ENCODE measurements at places on chromosomes 5 and 9. TPM values are rescaled to one million over a fixed set of nuclear protein-coding genes. Genes with fewer than 3 reads are reported as not detected.

The TMEM174 gene
- total RNA-seq: not detected

The ZNF879 gene
- total RNA-seq: 3.2 TPM

DNA sequence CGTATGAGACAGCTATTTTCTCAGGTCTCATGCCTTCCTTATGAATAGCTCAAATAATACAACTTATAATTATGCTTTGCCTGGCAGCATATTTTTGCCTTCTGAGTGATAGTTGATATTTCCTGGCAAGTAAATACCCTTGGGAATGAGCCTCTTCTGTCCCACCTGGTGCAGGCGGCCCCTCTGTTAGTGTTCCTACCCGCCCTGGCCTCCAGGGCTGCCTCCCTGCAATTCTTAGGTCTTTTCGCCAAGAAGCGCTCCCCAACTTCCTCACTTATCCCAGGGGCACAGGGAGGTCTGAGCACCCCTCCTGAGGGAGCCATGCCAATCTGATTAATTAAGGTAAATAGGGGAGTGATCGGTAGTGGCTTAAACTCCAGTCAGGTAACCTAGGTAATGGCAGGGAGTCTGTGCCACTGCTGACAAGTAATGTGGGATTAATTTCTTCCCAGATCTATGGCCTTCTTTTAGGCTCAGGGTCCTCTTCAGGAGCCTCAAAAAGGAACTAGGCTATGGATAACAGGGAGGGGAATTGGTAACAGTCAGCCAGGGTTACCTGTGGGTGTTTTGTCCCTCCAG lies 81.5 kb downstream of the GALNT10 start:
- DNase-seq: no peak

DNA sequence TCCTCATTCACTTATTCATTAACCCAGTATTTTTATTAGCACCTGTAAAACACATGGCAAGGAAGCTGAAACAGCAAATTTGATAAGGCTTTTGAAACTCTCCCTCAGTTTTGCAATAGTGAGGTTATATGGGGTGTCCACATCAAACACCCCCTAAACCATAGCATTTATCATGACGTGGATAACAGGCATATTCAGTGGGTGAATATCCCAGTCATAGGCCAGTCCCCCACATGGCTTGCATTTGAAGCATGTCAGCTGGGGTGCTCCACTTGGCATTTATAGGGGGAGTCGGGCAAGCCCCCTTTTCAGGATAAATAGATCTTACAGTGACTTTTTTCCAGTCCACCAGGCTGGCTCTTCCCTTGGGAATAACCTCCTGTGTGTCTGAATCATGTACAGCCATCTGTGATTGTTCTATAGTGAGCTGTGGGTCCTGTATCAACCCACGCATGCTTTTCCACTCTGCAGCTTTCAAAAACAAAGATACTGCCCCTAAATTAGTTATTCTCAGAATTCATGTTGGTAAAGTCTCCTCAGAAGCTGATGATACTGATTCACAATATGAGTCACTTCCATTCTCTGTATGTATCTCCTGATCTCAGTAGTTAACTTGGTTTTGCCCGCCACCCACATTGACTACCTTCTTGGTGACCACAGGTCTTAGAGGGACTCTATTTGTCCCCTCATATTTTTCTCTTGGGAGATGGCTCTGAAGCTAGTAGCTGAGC lies 84.4 kb upstream of the SPIN1 start:
- DNase-seq: no peak

- DNase-seq: no peak
These were observed 183.5 kb downstream of the GAS1 start for GRCh38 chr9:86763791-86764190.

- no peak for DNase-seq
These were observed 2.0 kb upstream of the CEP72 start for GRCh38 chr5:610011-610743.

- DNase-seq: no peak
These were observed 89.7 kb downstream of the ELAVL2 start for GRCh38 chr9:23736293-23736692.

DNA sequence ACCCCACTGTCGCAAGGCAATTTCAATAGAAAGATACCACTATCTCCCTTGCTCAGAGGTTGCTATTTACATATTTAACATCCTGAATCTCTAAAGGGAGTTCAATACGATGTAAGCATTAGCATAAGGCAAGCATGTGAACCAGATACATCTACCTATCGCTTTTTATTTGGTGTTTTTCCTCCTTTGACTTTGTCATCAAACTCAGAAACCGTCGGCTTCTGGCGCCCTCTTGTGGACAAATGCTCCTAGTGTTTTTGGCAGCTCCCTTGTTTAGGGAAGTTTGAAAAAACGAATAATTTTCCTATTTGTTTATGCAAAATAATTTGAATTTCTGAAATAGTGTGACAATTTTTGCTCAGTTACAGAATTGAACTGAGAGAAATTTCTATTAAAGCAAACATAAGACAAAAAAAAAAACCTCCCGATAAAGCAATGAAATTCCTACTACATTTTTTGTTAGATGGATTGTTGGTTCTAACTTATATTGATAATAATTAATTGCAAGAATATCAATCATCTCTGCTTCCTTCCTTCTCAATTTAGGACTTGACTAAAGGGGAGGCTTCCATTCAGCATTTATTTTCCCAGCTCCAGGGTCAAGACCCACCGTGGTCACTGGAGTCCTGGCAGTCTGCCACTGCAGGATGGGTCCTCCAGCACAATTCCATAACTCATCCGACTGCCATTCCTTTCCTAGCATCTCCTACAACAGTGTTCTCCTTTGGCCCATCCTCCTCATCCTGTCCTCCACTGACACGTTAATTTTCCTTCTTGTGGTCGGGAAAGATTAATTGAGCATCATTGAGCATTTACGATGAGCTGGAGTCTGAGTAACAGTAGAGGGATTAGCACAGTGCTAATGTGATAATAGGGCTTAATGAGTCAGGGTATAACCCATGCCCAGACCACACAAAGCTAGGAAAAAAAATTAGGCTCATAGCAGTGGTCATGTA lies 131.8 kb upstream of the CHD1 start:
- peak; percentile 56 for DNase-seq
